Fibroblast of skin of left biceps (primary cell): ENCODE measurements at places on chromosomes 6 and 20.

DNA sequence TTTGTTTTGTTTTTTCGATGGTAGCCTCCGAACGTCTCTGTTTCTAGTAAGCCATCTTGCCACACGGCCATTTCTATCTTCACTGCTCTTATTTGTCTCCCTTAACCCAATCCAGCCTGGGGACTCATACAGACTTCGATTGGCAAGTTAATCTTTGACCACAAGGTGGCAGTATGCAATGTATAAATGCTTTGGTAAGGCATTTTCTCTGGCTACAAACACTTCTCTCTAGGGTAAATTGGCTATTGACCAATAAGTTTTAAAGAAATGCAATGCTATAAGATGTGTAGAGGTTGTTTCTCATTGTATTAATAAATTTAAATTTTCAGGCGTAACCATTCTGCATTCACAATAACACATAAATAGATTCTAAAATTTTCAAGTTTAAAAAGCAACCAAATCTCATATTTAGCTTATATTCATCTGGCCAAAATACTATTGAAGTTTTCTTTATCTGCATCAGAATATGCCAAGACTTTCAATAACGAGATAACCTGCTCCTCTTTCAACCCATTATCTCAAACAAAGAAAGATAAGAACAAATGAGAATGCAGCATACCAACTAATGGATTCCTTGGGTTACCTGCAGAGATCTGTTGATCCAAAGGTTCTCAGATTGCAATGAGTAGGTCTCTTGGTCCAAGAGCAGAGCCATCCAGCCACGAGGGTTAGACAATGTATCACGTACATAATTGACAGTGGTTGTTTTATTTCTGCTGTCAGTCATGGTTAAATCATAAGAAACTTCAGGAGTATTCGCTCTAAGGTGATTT is 231.9 kb downstream of the PKHD1 start:
- no peak for DNase-seq

- DNase-seq: no peak
Measured at GRCh38 chr6:108074057-108074358, 533 bp downstream of the OSTM1 start.

DNA sequence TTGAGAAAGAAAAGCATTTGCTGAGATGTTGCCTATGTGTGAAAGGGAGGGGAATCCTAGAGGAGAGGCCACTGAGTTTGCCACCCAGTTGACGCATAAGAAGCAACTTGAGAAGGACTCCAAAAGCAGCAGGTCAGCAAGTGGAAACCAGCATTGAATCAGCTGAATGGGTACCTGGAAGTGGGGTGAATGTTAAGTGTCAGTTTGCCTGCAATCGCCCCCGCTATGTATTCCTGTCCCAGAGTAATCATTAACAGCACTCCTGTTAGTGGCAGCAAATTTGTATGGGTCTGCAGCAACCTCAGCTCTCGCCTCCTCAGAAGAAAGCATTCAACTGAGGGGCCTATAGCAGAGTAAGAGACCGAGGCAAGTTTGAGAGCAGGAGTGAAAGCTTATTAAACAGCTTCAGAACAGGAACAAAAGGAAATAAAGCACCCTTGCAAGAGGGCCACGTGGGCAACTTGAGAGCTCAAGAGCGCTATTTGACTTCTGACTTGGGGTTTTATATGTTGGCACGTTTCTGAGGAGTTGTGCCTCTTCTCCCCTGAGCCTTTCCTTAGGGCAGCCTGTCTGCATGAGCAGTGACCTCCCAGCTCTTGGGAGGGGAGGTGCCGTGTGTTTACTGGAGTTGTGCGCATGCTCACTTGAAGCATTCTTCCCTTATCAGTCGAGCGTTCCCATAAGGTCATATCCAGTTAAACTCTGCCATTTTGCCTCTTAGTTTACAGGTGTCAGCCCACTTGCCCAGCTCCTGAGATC is 122.6 kb upstream of the PHACTR1 start:
- no peak for DNase-seq

DNA sequence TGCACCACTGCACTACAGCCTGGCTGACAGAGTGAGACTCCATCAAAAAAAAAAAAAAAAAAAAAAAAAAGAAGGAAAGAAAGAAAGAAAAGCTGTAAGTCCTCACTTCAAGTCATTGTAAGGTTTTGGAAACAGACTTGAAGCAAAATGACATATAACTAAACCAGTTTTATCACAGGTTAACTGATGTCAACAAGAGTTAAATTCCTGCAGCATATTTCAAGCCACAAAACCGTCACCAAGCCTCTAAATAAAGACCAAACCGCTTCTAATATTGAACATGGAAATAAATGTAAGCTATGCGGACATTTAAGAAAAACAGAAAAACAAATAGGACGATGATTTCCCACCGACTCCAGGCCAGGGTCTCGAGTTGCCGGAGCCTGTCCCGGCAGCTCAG is 88.9 kb upstream of the RPS6KA2 start:
- DNase-seq: no peak

GRCh38 chr6:70415247-70415646 is 1.9 kb downstream of the FAM135A start:
- DNase-seq: no peak

DNA sequence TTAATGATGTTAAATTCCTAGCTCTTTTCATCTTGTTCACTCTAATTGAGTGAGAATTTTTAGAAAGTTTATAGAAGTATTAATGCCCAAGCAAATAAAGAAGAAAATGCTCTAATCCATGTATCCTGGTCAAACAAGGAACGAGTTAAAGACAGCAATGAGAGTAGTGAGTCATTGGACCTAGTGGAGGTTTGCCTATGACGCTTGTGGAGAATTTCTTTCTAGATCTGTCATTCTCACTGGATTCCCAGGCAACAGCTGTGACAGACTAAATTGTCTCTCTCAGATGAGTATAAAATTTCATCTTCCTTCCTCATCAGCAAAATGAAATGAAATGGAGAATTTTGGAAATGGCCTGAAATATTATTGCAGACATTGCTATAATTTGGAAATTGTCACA is 127.9 kb downstream of the COL19A1 start:
- DNase-seq: no peak

DNA sequence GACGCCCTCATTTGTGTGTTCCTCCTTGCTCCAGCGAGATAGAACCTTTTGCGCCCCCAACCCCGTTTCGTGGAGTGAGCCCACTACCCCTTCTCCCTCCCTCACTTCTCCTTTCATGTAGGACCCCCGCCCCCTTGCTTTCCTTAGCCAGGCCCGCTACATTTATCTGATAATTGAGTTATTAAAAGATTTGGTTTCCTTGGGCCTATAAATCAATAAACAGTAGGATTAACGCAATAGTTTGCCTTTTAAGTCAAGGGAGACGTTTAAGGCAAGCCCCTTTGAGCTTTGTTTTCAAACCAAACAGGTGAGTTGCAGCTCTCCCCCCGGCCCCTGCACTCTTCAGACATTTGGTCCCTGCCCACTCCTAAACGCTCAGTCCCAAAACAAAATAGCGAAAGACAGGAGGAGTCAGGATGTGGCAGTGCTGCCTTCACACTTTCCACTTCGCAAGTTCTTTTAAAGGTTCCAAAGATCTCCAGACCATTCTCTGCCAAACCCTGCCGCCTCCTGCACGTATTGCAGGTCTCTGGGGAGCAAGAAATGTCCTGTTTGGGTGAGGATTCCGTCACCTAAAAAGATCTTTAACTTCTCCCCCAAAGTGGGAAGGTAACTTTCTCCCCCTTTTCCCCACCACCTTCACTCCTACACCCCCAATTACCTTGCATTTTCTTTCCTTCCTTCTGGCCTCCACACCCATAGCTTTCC is 27.6 kb downstream of the TFAP2B start:
- DNase-seq: no peak

DNA sequence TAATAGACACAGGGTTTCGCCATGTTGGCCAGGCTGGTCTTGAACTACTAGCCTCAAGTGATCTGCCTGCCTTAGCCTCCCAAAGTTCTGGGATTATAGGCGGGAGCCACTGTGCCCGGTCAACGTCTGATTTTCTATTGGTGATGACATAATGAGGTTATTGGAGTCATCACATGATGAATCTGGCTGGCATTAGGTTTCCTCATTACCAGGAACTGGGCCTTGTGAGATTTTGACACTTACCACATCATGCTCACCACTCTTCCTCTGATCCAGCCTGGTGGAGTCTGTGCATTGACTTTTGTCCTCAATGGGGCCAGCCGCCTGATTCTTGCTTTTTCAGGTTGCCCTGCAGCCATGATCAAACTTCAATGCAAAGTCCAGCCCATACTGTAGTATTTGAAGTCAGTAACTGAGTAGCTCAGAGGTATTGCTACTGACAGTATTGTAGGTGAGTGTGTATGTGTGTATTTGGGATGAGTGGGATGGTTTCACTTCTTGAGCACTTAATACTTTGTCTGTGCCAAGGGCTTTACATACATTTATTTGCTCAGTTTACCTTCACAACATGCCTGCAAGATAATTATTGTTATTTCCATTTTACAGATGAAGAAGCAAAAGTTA is 16.0 kb downstream of the ANKS1A start:
- no peak for DNase-seq

DNA sequence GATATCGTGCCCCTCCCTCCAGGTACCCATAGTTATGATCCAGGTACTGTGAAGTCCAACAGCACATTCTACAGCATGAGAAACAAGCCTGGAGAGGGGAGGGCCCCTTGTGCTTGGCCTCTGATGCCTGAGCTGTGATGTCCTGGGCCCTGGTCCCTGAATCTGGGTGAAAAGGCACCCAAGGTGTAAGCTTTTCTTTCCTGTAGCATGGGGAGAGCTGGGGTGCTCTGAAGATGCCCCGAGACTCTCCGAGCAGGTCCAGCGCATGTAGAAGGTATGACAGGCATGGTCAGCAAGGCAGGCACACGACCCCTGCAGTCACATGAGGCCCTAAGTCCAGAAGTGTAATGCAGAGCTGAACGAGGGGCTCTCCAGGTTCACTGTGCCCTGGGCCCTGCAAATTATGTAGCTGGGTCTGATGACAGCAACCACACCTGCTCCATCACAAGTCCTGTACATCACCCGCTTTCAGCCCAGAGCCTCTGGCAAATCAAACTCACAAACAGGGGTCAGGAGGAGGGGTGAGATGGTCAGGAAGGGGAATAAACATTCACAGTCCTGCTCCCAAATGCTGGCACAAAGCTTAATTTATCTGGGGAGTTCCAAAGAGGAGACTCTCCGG is 1.8 kb upstream of the CTSZ start:
- no peak for DNase-seq

DNA sequence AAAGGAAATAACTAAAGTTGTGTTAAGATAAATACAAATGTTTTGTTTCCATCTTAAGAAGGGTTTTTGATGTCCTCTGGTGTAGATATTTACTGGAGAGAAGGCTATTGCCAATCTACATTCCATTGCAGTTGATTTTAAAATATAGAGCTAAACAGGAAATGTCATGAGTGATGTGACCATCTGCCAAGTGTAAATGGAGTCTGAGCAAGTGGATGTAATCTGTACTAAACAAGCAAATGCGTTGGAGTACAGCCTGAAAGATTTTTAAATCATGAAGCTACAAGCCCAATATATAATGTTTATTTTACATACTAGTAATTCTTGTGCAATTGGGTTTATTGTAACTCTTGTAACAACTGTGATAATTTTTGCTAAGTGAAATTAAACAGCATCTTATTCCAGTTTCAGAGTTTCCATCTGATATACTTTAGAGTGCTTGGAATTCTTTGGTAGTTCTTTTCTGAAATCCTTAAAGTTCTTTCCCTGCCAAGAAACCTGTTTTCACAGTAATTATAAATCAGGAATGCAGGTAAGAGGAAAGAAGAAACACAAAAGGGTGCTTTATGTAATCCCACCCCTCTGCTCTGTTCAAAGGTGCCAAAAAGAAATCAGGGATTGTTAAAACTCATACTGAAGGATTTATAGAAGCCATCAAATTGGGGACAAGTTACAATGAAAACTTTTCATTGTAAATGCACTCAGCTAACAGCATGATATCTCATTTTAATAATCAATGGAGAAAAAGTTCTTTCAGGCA is 47.2 kb upstream of the FLRT3 start:
- DNase-seq: no peak

GRCh38 chr6:144185133-144185836 is 35.0 kb downstream of the STX11 start:
- no peak for DNase-seq

DNA sequence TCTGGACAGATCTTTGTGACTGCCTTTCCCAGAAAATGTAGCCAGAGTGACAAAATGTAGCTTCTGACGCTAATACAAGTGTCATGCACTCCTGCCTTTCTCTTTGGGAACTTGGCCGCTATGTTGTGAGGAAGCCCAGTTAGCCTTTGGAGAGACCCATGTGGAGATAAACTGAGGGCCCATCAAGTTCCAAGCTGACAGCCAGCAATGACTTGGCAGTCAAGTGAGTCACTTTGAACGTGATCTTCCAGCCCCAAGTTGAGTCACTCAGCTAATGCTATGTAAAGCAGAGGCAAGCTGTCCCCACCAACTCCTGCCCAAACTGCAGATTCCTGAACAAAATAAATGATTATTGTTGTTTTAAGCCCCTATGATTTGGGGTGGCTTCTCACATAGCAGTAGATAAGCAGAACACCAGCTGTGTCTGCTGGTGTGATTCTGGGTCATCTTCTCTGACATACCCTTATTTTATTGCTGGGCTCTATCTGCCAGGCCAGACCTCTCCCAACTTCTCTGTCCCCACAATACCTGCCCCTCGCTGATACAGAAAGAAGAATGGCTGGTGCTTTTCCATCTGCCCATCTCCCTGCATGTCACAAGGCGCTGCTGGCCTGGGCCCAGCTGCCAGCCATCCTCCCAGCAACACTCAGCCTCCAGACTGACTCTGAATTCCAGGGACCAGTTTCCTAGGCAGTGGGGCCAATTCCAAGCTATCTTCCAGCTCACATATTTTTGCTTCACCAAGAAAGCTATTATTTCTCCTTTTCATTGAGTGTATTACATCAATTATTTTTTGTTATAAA is 274.8 kb downstream of the LRFN2 start:
- DNase-seq: no peak

GRCh38 chr6:54935739-54936138 is 89.2 kb downstream of the FAM83B start:
- DNase-seq: peak; percentile 4

DNA sequence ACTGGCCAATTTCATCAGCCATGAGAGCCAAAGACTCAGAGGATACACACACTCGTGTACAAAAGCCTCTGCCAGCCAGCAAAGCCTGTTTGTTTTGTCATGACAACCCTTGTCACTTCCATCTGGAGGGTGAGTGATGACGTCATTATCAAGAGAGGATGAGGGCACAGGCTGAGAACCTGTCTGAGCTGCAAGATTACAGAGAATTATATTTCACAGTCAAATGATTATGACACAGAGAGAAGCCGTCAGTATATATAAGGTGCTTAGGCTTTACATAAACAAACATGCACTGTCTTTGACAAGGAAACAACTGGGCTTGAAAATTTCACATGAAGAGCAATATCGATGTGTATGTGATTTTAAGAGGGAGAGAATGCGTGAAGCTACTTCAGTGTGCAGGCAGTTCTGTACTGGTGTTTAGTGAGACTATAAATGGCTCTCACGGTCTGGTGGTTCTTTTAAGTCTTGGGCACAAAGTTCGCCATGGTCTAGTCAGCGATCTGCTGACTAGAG is 36.5 kb upstream of the BCLAF1 start:
- no peak for DNase-seq

- DNase-seq: no peak
Measured at GRCh38 chr6:131213501-131213990, 78.3 kb downstream of the AKAP7 start.

- DNase-seq: no peak
Measured at GRCh38 chr6:166493427-166494100, 92.9 kb downstream of the RAMACL start.
